Cardiac atrium fibroblast (primary cell): ENCODE measurements at places on chromosomes 2 and 18. TPM values are rescaled to one million over a fixed set of nuclear protein-coding genes. Genes with fewer than 3 reads are reported as not detected.

Gene RGPD3
- 0.32 and 0.90 TPM in 2 replicates for total RNA-seq

Gene MC2R
- not detected in 2 replicates for total RNA-seq

Gene ELOA2
- total RNA-seq = not detected in 2 replicates

Gene PDE11A
- not detected in 2 replicates for total RNA-seq

Gene LINC00305
- not detected in 2 replicates for total RNA-seq

Gene QPCT
- total RNA-seq = 1.8 and 8.4 TPM in 2 replicates

Gene DSEL
- 21.3 and 26.1 TPM in 2 replicates for total RNA-seq

Gene NMS
- not detected in 2 replicates for total RNA-seq

Gene MEP1B
- not detected in 2 replicates for total RNA-seq

Gene HK2
- total RNA-seq = 36.5 and 50.1 TPM in 2 replicates

Gene MYL1
- total RNA-seq = not detected in 2 replicates

Gene PRSS56
- not detected in 2 replicates for total RNA-seq

Gene MLPH
- total RNA-seq = 6.3 and 9.9 TPM in 2 replicates

Gene CHRNG
- total RNA-seq = not detected in 2 replicates

Gene SPC25
- 2.0 and 2.1 TPM in 2 replicates for total RNA-seq

Gene MATN3
- 0.49 and 3.2 TPM in 2 replicates for total RNA-seq

Gene HES6
- total RNA-seq = 0.72 and 1.6 TPM in 2 replicates

Gene SSB
- total RNA-seq = 147 and 168 TPM in 2 replicates

Gene TCF4
- 52.0 and 67.9 TPM in 2 replicates for total RNA-seq

Gene TMEM37
- total RNA-seq = 2.9 and 7.6 TPM in 2 replicates

Gene EFEMP1
- 5,147 and 5,474 TPM in 2 replicates for total RNA-seq

Gene CROCC2
- total RNA-seq = 1.8 TPM in 1 of 2 replicates, not detected in the other

Gene MEIS1
- 9.1 and 12.3 TPM in 2 replicates for total RNA-seq

Gene SPEG
- total RNA-seq = 5.2 and 6.8 TPM in 2 replicates

Gene CFC1
- total RNA-seq = not detected in 2 replicates

Gene SPHKAP
- total RNA-seq = not detected in 2 replicates

Gene ONECUT2
- total RNA-seq = not detected in 2 replicates

Gene SP100
- total RNA-seq = 47.7 and 73.1 TPM in 2 replicates

Gene CYP27C1
- 0.36 TPM in 1 of 2 replicates, not detected in the other for total RNA-seq

Gene DOK6
- total RNA-seq = 0.72 and 3.1 TPM in 2 replicates
